ENCODE measurements at places on chromosomes 2 and 18.

DNA sequence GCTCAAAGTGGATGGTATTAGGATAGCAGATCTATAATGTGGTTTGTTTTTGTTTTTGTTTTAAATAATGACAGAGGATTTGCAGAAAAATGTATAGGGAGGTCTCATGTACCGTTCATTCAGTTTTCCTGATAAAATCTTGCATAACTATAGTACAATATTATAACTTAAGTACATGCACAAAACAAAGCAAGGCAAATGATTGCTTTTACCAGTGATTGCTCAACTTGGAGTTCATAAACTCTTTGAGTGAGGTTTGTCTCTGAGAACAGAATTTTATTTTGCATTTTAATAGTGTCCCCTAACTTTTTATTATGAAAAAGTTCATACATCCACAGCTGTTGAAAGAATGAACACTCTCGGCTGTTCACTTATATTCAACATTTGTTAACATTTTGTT, 96.6 kb downstream of the MAP4K4 start:
- DNase-seq: no peak

- DNase-seq: no peak
Measured at GRCh38 chr18:55381277-55381676, 206.7 kb downstream of the TCF4 start.

- no peak for DNase-seq
Measured at GRCh38 chr2:181738563-181738962, 58.2 kb upstream of the NEUROD1 start.

GRCh38 chr2:143480086-143480485, 350.9 kb downstream of the ARHGAP15 start:
- no peak for DNase-seq

DNA sequence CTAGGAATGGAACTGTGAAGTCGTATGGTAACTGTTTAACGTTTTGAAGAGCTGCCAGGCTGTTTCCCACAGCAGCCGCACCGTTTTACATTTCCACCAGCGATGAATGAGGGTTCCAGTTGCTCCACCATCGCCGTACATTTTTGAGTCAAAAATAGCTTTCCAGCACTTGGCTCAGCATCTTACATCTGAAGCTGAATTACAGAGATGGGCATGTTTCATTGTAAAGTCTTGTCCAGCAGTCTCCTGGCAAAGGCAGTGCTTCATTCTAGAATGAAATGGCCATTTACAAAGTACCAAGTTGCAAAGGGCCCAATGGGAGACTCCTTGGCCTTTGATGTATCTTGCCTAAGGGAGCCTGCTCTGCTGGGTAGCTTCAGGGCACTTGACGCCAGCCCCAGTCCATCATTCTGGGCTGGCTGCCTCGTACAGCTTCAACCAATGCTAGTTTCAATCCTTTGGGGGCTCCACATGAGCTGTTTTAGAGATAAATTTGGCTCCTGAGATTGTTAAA, 45.1 kb downstream of the ATIC start:
- DNase-seq: no peak

- DNase-seq: no peak
Measured at GRCh38 chr2:58644451-58644850, 403.3 kb upstream of the FANCL start.

DNA sequence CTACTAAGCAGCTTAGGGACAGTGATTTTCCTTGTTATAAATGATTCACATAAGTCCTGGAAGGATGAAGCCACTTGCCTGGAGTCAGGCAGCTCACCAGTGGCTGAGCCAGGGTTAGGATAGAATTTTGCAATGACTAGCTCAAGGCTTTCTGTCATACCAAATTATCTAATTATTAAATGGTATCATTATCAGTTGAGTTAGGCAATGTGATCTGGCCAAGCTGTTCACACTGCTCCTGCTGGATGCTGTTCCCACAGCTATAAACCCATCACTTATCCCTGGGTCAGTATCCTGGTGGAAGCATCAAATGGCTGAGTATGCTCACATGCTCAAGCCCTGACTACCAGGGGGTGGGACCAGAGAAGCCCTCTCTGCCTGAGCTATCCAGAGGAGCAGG, 235.2 kb downstream of the MTX2 start:
- DNase-seq: no peak

GRCh38 chr2:60522462-60522861, 31.0 kb downstream of the BCL11A start:
- no peak for DNase-seq

DNA sequence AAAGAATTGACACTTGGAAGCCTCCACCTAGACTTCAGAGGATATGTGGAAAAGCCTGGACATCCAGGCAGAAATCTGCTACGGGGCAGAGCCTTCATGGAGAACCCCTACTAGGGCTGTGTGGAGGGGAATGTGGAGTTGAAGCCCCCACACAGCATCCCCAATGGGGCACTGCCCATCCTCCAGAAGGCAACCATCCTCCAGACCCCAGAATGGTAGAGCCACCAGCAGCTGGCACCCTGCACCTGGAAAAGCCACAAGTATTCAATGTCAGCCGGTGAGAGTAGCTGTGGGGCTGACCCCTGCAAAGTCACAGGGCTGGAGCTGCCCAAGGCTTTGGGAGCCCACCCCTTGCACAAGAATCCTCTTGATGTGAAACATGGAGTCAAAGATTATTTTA, 53.6 kb upstream of the SNTG2 start:
- DNase-seq: no peak

GRCh38 chr2:20424300-20425290, 22.3 kb upstream of the RHOB start:
- DNase-seq: no peak

GRCh38 chr2:179410552-179411356, 146.1 kb upstream of the SESTD1 start:
- DNase-seq: no peak

- no peak for DNase-seq
Measured at GRCh38 chr2:148746973-148747372, 102.4 kb downstream of the EPC2 start.

- no peak for DNase-seq
Measured at GRCh38 chr2:235255693-235256092, 238.2 kb upstream of the AGAP1 start.

DNA sequence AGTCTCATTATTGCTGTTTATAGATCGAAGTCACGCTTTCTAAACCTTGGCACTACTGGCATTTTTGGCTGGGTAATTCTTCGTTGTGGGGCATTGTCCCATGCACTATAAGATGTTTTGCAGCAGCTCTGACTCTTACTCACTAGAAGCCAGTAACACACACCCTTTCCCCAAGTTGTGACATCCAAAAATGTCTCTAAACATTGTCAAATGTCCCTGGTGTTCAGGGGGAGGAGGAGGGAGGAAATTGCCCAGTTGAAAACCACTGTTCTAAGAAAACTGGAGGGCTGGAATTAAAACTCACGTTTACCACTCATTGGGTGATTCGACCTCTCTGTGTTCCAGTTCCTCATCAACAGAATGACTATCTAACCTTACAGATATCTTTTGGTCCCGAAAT, 115.7 kb upstream of the KLF7 start:
- no peak for DNase-seq

- no peak for DNase-seq
Measured at GRCh38 chr2:169050476-169051240, 18.7 kb upstream of the DHRS9 start.
